ENCODE measurements at places on chromosomes 6 and 20.
A peak's percentile ranks its signal among the peaks of the same experiment; 100 is the strongest.

- DNase-seq, result no peak
Measured at GRCh38 chr20:18527339-18527738, 19.6 kb downstream of the SEC23B start.

DNA sequence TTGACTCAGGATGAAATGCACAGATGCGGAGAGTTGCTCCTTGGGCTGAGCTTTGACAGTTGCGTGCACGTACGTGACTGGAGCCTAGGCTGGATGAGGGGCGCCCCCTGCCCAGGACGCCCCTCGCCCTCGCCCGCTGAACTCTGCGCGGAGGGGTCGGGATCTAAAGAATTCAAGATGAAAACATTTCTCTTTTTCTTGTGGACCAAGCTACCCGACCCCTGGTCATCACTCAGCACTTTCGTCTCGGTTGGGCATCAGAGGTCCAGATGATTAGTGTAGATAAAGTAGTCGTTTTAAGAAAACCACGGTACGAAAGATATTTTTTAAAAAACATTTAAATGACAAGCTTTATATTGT lies 700 bp downstream of the DTD1 start:
- no peak for DNase-seq

DNA sequence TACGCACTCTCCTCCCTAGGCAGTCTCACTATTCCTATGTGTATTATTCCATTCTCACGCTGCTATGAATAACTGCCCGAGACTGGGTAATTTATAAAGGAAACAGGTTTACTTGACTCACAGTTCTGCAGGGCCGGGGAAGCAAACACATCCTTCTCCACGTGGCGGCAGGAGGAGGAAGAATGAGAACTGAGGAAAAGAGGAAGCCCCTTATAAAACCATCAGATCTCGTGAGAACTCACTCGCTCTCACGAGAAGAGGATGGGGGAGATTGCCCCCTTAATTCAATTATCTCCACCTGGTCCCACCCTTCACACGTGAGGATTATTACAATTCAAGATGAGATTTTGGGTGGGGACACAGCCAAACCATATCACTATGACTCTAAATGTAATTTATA lies 61.9 kb downstream of the ECT2L start:
- no peak for DNase-seq

- DNase-seq, result no peak
Measured at GRCh38 chr20:24870881-24871280, 78.2 kb upstream of the CST7 start.

- no peak for DNase-seq
Measured at GRCh38 chr20:43190332-43190953, 737 bp upstream of the PTPRT start.

GRCh38 chr6:139642346-139642745 lies 267.9 kb upstream of the CITED2 start:
- DNase-seq, result no peak

DNA sequence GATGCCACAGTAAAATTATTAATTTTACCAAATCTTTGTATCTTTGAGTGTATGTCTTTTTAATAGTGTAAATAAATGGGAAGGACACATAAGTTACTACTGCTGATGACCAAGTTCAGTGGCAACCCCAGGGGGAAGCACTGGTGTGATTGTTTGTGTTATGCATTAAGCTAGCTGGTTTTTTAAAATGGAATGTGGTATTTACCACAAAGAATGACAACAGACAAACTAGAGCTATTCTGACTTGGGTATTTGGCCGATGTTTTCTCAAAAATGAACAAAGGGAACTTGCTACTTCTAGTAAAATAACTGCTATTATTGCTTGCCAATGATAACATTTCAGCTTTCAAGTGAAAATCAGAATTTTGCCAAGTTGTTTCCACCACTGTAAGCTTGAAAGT lies 2.9 kb downstream of the FNDC1 start:
- DNase-seq, result no peak

- DNase-seq, result no peak
Measured at GRCh38 chr20:17834804-17835203, 133.8 kb downstream of the SNX5 start.

- no peak for DNase-seq
Measured at GRCh38 chr6:105806486-105806920, 279.6 kb upstream of the PRDM1 start.

DNA sequence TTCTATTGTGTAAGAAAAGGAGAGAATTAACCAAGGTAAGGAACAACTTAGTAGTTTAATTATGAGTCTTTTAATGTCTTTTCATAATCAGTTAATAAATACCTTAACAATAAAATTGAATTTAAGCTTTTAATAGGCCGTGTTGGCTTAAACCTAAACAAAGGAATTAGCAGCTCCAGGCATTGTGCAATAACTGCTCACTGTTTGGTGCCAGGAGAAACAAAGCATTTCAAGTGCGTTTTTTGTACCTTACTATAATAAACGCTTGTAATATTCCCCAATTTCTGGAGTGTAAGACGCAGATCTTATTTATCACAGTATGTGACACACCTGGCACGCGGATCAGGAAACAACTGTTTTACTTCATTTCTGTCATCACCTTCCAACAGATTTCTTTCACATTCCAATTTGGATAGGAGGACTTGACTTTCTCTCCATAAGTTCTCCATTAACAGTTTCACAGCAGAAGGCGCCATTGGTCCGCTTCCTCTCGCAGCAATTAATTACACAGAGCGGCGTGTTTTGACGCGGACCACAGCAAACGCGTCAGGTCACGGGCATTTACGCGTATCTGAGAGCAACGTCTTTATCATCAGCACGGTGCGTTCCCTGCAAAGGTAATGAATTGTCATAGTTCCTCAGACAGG lies 335.8 kb upstream of the NT5E start:
- no peak for DNase-seq

DNA sequence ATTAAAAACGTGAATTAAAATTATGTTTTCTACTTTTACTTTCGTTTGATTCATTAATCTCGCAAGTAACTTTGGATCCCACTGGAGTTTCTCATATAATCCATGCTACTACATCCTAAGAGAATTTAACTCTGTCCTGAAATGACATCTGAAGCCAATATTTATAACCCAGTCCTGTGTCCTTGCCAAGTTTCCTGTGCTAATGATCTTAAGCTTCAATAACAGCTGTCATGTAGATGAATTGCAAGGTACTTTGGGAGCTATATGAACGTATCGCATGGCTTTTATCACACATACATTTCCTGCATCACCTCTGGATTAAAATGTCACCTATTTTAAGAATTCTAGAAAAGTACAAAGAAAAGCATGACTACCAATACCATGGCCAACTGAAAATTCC lies 833.8 kb upstream of the CITED2 start:
- DNase-seq, result no peak

DNA sequence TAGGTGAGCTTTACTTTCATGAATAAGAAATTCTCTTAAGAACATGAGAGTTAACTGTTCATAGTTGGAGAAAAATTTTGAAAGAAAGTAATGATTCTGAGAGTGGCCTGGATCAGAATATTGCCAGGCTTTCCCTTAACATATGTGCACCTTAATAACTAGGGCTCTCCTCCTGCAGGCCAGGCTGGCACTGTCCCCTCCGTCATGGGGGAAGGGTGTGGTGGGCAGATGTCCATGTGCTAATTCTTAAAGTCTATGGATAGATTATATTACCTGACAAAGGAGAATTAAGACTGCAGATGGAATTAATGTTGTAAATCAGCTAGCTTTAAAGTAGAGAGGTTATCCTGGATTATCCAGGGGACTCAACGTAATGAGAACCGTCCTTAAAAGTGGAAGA lies 10.9 kb upstream of the KLHL32 start:
- DNase-seq, result no peak

DNA sequence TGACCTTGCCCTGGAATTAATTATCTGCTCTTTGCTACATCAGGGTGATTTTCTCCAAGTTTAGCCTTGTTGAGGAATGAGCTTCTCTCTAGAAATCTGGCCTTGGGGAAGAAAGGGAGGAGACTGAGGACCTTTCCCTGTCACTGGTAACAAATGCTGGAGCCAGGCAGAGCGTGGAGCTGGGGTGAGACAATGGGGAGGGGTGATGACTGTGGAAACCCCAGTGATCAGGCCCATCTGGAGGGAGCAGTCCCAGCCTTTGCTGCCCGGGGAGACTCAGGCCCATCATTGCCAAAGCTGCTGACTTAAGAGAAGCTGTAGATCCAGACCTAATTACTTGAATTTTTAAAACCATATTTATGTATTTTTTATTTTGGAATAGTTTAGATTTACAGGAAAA lies 31.3 kb downstream of the BCAS4 start:
- no peak for DNase-seq

DNA sequence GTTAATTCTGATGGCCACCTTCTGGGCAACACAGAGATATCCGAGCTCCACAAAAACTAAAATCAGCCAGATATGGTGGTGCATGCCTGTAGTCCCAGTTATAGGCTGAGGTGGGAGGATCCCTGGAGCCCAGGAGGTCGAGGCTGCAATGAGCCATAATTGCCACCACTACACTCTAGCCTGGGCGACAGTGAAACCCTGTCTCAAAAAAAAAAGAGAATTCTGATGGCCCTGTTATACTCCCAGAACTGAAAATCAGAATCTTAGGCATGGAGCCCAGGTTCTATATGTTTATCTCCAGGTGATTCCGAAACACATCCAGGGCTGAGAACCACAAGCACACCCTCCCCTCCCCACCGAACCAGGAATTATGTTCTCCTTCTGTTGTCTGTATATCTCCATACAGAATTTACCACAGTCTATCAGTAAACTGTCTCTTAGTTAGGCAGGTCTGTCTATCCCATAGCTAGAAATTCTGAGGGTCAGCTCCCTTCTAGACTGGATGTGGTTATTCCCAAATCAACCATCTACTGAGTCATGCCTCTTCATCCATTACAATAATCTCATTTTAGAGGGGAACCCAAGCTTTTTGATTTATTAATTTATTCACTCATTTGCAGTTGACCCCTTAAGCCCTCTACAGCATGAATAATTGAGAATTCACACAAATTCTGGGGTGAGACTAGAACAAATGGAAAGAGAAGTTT lies 24.8 kb upstream of the CCND3 start:
- DNase-seq, result no peak

GRCh38 chr6:31901415-31901952 lies 402 bp downstream of the ZBTB12 start:
- DNase-seq, result peak; percentile 50

GRCh38 chr6:166769648-166770047 lies 142.6 kb upstream of the RPS6KA2 start:
- DNase-seq, result no peak

- no peak for DNase-seq
Measured at GRCh38 chr6:43006251-43006650, 7.5 kb downstream of the MEA1 start.

DNA sequence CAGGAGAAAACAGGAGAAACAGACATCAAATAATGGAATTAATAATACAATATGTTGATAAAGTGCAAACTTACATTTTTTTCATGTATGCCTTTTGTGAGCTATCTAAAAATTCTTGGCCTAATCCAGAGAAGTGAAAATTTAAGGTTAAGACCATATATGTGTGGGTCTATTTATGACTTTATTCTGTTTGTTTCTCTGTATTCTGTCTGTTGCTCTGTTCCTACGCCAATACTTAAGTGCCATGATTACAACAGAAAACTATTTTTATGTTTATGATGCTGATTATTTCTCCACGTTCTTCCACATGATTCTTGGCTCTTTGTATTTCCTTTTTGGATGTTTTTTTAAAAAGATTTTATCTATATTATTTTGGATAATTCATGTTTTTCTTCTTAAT lies 109.6 kb upstream of the MAP3K4 start:
- no peak for DNase-seq

DNA sequence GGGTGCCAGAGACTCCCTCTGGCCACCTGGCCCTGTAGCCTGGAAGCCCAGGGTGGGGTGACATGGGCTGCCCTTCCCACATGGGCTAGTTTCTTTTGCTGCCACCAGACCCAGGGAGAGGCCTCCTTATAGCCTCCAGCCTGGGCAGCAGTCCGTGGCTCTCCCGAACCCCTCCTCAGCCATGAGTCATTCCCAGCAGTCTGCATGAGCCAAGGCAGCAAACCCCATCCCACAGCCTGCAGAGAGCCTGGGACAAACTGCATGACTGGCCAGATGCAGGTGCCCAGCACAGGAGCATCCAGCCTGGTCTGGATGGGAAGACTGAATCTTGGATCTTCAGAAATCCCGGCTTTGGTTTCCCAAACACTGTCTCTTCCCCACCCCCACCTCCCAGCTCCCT lies 75.7 kb downstream of the MRPL14 start:
- DNase-seq, result no peak

GRCh38 chr20:1830240-1830639 lies 65.0 kb upstream of the SIRPA start:
- DNase-seq, result no peak

DNA sequence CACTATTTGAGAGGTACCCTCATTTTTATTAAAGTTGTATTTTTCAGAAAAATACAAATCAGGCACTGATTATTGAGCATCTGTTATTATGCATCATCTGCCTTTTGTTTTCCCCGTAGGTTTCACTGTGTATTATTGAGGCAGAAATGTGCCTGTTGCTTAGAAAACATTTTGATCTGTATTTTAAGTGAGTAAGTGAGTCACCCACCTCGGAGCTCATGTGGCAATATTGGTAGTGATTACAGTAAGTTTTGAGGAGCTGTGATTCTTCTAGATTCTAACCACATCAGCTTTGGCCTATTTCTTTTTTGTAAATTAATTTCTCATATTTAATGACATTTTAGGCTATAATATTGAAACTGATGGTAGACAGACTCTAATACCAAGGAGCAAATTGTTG lies 59.6 kb upstream of the LAMP5 start:
- no peak for DNase-seq

DNA sequence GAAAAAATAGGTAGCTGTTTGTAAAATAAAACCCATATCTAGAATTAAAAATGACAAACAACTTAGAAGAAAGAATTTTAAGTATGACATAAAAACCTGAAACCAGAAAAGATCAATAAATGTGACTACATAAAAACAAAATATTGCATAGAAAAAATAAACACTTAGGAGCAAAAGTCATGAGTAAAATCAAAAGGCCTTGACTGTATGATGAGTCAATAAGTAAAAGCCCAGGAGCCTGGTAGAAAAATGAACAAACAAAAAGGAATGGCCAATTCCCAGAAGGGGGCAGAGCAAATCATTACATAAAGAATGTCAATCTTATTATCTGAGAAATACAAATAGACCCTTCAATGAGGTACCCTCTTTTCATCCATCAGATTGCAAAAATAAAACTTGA lies 20.7 kb upstream of the ENPP1 start:
- DNase-seq, result no peak

GRCh38 chr6:157092736-157093135 lies 230.6 kb downstream of the TMEM242 start:
- no peak for DNase-seq

GRCh38 chr6:34465531-34466241 lies at the start of gene PACSIN1:
Gene PACSIN1 (plus strand): TSS chr6:34466076. CDS start chr6:34526306, 60,230 bp downstream.
- DNase-seq, result peak; percentile 8

GRCh38 chr6:42103216-42103615 lies 39.2 kb downstream of the C6orf132 start:
- DNase-seq, result no peak

DNA sequence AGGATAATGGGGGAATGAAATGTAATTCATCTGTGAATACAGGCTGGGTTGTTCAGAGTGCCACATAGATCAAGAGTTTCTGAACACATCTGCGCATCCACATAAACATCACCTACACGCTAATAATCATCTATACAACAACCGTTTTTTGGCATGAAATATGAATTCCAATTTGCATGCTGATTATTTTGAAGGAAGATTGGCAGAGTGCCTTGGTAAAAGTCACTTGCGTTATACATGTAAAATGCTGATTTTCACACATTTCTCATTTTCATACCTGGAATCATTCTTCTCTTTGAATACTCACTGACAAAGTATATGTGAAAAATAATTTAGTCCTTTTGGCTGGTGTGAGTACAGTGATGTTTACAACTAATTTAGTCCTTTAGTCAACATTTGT lies 17.7 kb downstream of the COL9A1 start:
- DNase-seq, result no peak

Measured in stimulated activated CD8-positive, alpha-beta memory T cell treated with anti-CD3 and anti-CD28 coated beads, Interleukin-2, amount 100 ng/mL, for 48 hours (primary cell).